ENCODE measurements at places on chromosomes 7 and 10. TPM values are rescaled to one million over a fixed set of nuclear protein-coding genes. Genes with fewer than 3 reads are reported as not detected.

- no peaks in the 10 kb centered on the region for H3K27me3 ChIP-seq
- no peak overlapping the region for H3K4me3 ChIP-seq
- no peaks in the 10 kb centered on the region for H3K4me1 ChIP-seq
Observed at GRCh38 chr7:158240801-158241200, 346.8 kb downstream of the PTPRN2 start.

- no peaks in the 10 kb centered on the region for H3K36me3 ChIP-seq
- no peak overlapping the region for H3K27ac ChIP-seq
- no peaks in the 10 kb centered on the region for H3K27me3 ChIP-seq
- DNase-seq: peak; percentile 53
- H3K4me3 ChIP-seq: no peak overlapping the region
- no peaks in the 10 kb centered on the region for H3K4me1 ChIP-seq
Observed at GRCh38 chr10:121823993-121824463, 103.8 kb downstream of the ATE1 start.

GRCh38 chr7:99579956-99580777 lies 17.9 kb upstream of the TMEM225B start:
- DNase-seq: no peak
- peak overlapping the region; percentile 59 for H3K4me3 ChIP-seq
- peaks cover 19% of the 10 kb centered on the region for H3K4me1 ChIP-seq
- no peaks in the 10 kb centered on the region for H3K36me3 ChIP-seq
- H3K27me3 ChIP-seq: no peaks in the 10 kb centered on the region
- H3K27ac ChIP-seq: peak overlapping the region; percentile 17

DNA sequence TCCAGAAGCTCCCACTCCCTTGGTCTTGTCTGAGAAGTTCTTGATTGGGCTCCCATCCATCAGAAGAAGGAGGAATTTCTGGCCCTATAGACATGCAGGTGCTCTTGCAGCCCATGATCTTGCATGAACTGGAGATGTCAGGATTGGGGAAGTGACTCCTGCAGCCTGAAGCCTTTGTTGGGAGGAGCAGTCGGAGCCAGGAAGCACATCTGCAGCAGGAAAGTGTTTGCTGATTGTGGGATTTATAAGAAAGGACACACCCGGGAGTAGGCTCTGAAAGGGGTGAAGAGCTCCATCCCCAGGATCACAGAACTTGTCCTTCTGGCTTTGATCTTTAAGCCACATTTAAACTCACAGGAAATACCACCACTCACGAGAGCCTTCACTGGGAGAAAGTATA lies 185.2 kb downstream of the DYNC1I1 start:
- H3K4me1 ChIP-seq: no peaks in the 10 kb centered on the region
- no peak for DNase-seq
- H3K36me3 ChIP-seq: no peaks in the 10 kb centered on the region
- no peak overlapping the region for H3K27ac ChIP-seq
- H3K4me3 ChIP-seq: no peak overlapping the region

GRCh38 chr7:31918706-31919393 lies 151.4 kb downstream of the PDE1C start:
- H3K4me1 ChIP-seq: no peaks in the 10 kb centered on the region
- H3K4me3 ChIP-seq: no peak overlapping the region

- H3K36me3 ChIP-seq: no peaks in the 10 kb centered on the region
- H3K27ac ChIP-seq: no peak overlapping the region
- no peaks in the 10 kb centered on the region for H3K27me3 ChIP-seq
- H3K4me1 ChIP-seq: no peaks in the 10 kb centered on the region
Observed at GRCh38 chr7:139471740-139472353, 11.6 kb downstream of the KLRG2 start.

DNA sequence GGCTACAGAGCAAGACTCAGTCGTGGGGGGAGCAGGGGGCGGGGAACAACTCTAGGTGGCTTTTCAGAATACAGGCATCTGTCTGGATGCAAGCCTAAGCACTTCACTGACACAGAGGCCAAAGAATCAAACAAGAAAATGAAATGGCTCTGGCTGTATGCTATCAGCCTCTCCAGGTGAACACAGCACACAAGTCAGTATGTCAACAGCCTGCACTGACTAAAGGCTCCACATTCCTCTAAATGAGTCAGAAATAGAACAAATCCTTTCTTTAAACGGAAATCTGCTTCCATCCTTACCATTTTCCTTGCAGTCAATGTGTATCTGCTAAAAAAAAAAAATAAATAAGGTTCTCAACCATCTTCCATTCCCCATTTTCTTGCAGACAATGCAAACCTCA lies 88.3 kb downstream of the ARMH3 start:
- H3K27me3 ChIP-seq: no peaks in the 10 kb centered on the region
- no peak for DNase-seq

GRCh38 chr10:3757638-3758490 lies 27.1 kb downstream of the KLF6 start:
- no peak overlapping the region for H3K4me3 ChIP-seq
- no peaks in the 10 kb centered on the region for H3K27me3 ChIP-seq
- no peaks in the 10 kb centered on the region for H3K36me3 ChIP-seq
- DNase-seq: no peak
- no peaks in the 10 kb centered on the region for H3K4me1 ChIP-seq
- H3K27ac ChIP-seq: peak overlapping the region; percentile 65

- H3K4me1 ChIP-seq: peaks cover 9% of the 10 kb centered on the region
- H3K27ac ChIP-seq: no peak overlapping the region
- H3K36me3 ChIP-seq: no peaks in the 10 kb centered on the region
- peak; percentile 45 for DNase-seq
- H3K4me3 ChIP-seq: no peak overlapping the region
- no peaks in the 10 kb centered on the region for H3K27me3 ChIP-seq
Observed at GRCh38 chr10:126110489-126111180, 214.3 kb downstream of the FANK1 start.

DNA sequence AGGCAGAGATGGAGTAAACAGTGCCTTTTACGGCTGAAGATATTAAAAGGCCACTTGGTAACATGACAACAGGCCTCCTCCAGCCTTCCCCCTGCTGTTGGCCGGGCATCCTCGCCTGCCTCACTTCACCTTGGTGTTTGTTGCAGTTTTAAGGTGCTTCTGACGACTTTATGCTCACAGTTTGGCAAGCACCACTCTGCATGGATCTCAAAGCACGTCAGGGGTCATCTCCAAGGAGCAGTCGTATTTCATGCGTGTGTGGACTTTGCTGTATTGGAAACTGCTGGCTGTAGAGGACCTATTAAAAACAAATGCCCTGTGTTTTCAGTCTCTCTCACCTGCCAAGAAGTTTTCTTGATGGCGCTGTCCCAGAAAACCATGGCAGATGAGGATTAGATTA lies 483.1 kb downstream of the RPS24 start:
- H3K27me3 ChIP-seq: no peaks in the 10 kb centered on the region
- no peaks in the 10 kb centered on the region for H3K36me3 ChIP-seq
- peaks cover 41% of the 10 kb centered on the region for H3K4me1 ChIP-seq

- peak; percentile 35 for DNase-seq
- H3K27ac ChIP-seq: no peak overlapping the region
- no peaks in the 10 kb centered on the region for H3K27me3 ChIP-seq
- H3K4me1 ChIP-seq: no peaks in the 10 kb centered on the region
- no peaks in the 10 kb centered on the region for H3K36me3 ChIP-seq
Observed at GRCh38 chr10:24912215-24912614, 40.2 kb downstream of the PRTFDC1 start.

DNA sequence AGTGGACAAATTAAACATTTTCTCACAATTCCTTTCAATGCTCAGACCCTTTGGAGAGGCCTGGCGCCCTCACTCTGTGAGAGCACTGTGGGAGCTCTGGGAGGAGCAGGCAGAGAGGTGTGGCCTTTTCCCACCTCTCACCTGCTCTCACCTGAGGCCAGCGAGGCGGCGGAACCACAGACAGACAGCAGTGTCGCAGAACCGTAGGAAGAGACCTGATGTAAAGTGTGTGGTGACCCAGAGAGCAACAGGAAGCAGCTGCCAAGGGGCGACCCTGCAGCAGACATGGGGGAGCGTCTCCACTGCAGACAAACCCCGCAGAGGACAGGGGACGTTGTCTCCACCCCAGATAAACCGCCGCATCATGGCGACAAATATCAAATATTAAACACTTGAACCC lies 15.6 kb upstream of the PARP12 start:
- H3K36me3 ChIP-seq: no peaks in the 10 kb centered on the region
- DNase-seq: no peak
- H3K27me3 ChIP-seq: no peaks in the 10 kb centered on the region
- no peak overlapping the region for H3K4me3 ChIP-seq
- no peak overlapping the region for H3K27ac ChIP-seq
- no peaks in the 10 kb centered on the region for H3K4me1 ChIP-seq

DNA sequence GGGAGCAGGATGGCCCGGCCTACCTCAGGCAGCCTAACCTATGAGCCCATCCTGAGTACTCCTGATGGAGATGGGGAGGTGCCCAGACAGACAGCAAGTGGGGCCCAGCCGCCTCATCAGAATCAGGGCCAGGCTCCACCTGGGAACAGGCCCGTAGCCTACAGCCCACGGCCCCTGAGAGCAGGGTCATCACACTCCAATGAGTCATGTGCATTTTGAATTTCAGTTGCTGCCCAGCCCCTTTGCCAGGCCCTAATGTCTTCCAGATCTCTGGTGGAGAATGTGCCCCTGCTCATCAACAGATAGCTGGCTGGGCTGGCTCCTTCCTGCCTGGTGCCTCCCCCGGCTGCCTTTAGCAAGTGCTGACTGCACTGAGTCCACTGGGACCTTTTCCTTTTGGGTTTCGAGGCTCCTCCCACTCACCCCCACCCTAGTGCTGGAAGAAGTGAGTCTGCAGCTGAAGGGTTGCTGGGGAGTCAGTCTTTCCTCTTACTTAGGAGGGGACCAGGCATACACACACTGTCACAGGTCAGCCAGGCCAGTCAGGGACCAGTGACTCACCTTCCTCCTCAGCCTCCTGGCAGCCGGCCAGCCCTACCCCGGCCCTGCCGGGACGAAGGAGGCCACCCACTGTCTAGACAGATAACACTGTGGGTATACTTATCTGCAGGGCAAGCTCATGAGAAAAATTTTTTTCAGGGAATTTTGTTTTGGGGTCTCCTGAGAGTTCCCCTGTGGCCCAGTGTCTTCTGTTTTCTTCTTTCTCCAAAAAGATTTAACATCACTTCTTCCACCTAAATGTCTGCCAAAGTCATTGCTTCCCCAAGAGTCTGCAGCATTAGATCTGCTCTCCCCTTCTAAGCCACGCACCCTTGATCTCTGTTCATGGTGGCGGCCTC lies 9.1 kb upstream of the ASIC3 start:
- H3K27ac ChIP-seq: peak overlapping the region; percentile 75
- DNase-seq: peak; percentile 72
- peaks cover 75% of the 10 kb centered on the region for H3K36me3 ChIP-seq
- H3K4me1 ChIP-seq: peaks cover 22% of the 10 kb centered on the region
- H3K27me3 ChIP-seq: no peaks in the 10 kb centered on the region
- H3K4me3 ChIP-seq: no peak overlapping the region

DNA sequence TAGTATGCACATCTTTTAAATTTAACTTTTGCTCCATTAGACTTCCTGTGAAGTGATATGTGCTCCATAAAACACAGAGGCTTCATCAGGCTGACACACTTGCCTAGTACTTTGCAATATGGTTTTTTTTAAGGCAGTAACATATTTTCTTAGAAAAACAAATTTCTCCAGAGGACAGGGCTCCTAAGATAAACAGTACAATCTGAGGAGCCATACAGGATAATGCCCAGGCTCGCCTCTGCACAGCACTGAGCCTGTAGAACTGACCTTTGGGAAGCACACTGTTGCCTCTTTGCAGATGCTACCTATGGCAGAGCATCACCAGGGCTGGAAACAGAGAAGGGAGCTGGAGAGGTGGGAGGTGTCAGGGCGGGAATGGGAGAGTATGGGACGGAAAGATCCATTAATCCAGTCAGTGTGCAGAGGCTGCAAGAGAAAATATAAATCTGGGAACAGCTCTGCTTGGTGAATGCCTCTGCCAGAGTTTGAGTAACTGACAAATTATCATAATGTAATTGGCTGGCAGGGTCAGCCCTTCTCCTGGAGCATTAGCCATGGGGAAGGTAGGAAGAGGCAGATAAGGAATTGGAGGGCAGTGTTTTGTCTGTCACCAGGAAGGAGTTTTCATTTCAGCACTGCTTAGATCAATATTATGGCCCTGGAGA lies 132.3 kb downstream of the CREB5 start:
- no peak overlapping the region for H3K27ac ChIP-seq
- H3K36me3 ChIP-seq: no peaks in the 10 kb centered on the region
- no peaks in the 10 kb centered on the region for H3K27me3 ChIP-seq
- no peak for DNase-seq
- H3K4me1 ChIP-seq: peaks cover 8% of the 10 kb centered on the region

DNA sequence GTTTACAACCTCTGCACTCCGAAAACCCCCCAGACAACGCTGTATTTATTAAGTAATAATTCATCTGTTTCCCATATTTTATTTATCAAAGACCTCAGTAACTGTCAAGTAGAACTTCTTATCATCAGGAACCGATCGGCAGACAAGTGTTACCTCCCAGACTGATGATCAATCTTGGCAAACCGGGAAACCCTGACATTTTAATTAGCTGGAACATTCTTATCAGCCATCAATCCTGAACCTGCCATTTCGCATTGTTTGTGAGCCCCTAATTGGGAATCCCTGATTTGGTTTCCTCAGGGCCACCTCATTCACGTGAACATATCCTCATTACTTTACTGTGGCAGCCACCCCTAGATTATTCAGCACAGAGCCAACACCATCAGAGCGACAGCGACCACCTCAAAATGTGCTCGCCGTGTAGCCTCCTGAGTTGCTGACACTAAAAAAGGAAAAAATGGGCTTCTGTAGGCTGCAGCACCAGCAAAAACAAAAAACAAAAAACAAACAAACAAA lies 93.6 kb upstream of the SDK1 start:
- no peak overlapping the region for H3K27ac ChIP-seq
- no peaks in the 10 kb centered on the region for H3K4me1 ChIP-seq
- no peak for DNase-seq

DNA sequence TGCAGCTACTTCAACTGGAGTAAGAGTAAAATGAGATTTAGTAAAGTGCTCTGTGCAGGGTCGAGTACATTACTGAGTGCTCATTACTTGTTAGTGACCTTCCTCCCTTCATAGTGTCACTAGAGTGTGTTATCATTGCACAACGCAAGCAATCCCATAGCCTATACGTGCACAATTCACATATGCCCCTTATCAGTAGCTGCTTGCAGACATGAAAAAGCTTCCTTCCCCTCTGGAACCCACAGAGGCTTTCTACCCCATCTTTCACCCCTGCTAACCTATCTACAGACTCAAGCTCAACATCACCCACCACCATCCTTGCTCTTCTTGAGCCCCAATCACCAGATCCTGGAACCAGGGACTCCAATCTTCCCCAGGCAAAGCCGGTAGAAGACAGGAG lies 59.3 kb downstream of the C7orf25 start:
- no peak for DNase-seq
- no peak overlapping the region for H3K4me3 ChIP-seq
- no peaks in the 10 kb centered on the region for H3K36me3 ChIP-seq
- peaks cover 13% of the 10 kb centered on the region for H3K4me1 ChIP-seq

Gene HOXA3
- total RNA-seq: 0.89 TPM

Gene NUDT13
- total RNA-seq: not detected

Gene SLC25A28
- 225 TPM for total RNA-seq

Gene KIAA1217
- 32.6 TPM for total RNA-seq

Gene GATA3
- 0.14 TPM for total RNA-seq

Gene ALOX5
- total RNA-seq: 18.1 TPM

Gene SSC4D
- not detected for total RNA-seq

Gene ZP3
- total RNA-seq: 1.4 TPM
